ENCODE measurements at places on chromosomes 3 and 15. TPM values are rescaled to one million over a fixed set of nuclear protein-coding genes. Genes with fewer than 3 reads are reported as not detected.

DNA sequence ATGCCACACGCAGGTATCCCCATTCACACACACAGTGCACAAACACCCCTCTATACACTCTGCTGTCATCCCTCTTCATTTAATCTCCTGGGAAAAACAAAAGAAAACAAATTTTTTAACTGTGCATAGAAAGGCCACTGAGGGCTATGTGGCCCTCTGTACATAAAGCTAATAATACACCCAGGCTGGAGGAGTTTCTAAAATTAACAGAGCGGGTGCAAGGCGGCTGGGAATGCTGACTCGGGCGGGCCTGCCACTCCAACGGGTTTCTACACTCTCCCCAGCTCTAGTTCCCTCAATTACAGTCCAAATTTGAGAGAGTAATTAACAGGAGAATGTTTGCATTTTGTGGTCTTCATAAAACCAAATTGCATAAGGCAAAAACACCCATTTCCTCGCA is 23.1 kb downstream of the HCN4 start:
- DNase-seq, result no peak

MRAS gene
- 337 TPM for total RNA-seq

DNA sequence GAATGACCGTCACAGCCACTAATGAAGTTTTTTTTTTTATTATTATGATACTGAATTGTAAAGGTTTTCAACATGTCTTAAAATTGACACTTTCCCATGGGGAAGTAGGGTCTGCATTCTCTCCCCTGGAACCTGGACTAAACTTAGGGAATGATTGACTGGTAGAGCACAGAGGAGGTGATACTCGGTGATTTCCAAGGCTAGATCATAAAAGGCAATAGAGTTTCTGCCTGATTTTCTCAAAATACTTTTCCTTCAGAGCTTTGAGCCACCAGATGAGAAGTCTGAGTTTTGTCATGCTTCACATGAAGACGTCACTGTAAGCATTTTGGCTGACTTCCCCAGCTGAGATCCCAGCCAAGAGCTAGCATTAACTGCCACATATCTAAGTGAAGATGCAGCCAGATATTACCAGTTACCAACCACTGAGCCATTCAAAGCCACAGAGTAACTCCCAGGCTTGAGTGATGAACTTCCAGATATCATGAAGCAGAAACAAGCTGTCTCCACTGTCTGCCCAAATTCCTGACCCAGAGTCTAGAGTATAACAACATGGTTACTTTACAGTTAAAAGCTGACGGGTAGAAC is 105.8 kb downstream of the LSAMP start:
- peak; percentile 28 for DNase-seq

GRCh38 chr15:74584779-74585178 is 30.9 kb upstream of the CLK3 start:
- DNase-seq, result no peak

DNA sequence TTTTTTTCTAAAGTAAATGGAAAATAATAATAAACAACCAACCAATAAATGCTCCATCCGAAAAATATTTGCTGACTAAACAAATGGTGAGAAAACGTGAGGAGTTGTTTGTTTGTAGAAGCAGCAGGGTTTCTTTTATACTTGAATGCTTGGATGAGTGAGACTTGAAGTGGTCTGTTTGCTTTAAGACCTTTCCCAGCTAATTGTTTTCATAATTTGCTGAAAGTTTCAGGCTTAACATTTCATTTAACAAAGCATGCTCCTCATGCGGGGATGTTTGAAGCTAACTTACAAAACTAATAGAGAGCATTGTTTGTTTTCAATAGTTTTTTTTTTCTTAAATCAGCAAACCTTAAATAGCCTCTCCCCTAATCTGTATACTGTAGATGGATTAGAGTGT is 484.6 kb downstream of the ROBO2 start:
- DNase-seq, result no peak

- DNase-seq, result no peak
Observed at GRCh38 chr3:114355653-114356052, 61.8 kb downstream of the TIGIT start.

DNA sequence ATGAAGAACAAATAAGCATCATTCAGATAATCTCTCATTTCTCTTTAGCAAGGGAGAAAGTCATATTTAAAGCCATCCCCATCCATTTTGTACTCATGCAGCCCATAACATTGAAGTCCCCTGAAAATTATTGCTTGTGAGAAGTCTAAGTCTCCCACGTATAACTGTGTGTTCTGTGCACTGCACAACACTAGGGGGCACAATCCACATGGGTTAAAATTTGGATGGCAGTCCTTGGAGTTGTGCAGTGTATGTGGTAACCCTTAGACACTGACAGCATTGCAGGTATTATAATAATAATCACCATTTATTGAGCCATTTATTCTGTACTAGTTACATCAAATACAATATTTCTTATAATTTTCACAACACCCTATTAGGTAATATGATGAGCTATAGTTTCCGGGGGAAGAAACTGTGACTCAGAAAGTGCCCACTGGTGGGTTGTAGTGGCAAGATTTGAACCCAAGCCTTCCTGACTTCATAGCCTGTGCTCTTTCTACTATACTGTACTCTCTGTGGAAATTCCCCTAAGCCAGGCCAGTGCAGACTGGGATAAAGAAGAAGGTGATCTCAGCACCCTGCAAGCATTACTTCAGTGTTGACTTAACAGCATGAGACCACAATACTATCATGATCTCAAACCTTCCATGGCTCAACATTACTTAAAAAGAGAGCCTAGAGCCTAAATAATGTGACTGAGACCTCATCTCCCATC is 15.7 kb downstream of the KCNAB1 start:
- no peak for DNase-seq

GRCh38 chr3:31086148-31086547 is 191.7 kb upstream of the GADL1 start:
- no peak for DNase-seq

DNA sequence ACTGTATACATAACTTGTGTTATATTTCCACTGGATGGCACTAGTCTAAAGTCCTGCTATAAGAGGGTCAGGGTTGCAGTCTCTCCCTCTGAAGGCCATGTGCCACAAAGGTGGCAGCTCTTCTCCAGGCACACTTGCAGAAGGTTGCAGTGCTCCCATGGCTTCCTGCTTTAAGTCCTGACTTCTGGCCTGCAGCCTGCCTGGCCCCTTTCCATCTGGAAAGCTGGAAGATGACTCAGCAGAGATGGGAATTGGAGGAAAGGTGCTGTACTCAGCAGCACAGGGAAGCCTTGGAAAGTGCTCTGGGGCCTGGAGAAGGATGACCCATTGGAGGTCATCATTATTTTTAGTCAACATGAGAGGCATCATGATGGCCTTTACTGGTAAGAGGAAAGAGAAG is 40.9 kb upstream of the MRPL3 start:
- peak; percentile 95 for DNase-seq

- no peak for DNase-seq
Observed at GRCh38 chr3:116340680-116341216, 104.5 kb downstream of the LSAMP start.

NR1I2 gene
- total RNA-seq, result 0.32 TPM

SOX14 gene
- total RNA-seq, result not detected

NGRN gene
- 129 TPM for total RNA-seq

DNA sequence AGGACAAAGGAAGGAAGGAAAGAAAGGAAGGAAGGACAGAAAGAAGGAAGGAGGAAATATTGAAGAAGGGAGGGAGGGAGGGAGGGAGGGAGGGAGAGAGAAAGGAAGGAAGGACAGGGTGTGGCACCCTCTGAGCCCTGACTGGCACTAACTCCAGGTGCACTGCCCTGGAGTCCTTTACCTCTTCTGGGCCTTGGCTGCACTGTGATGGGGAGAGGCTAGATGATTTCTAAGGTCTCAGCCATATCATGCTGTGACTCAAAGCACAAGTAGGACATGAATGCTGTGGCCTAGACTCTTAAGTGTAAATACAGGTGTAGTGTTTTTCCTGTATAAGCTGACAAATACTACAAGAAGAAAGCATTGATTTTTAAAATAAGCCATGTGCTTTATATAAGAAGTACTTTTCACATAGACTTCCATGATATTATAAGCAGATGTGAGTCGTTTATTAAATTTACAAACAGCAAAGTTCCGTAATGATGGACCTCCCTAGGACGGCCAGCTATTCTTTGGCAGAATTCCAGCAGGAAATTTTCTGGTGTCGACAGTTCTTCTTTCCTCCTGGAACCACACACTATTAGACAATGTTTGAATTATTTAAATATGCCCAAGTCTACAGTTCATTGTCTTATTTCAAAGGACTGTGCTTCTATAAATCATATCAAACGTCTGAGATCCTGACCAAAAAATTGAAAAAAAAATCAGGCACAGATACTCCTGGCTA is 213.8 kb upstream of the C2CD4B start:
- no peak for DNase-seq

GRCh38 chr3:180973543-180973942 is 16.0 kb downstream of the DNAJC19 start:
- DNase-seq, result no peak

GRCh38 chr3:161395115-161396012 is 24.0 kb upstream of the SPTSSB start:
- no peak for DNase-seq

NANOGP8 gene
- not detected for total RNA-seq

PAK6 gene
- total RNA-seq, result 18.2 TPM

GRCh38 chr15:62781081-62781497 is 261.5 kb upstream of the TPM1 start:
- DNase-seq, result no peak

DNA sequence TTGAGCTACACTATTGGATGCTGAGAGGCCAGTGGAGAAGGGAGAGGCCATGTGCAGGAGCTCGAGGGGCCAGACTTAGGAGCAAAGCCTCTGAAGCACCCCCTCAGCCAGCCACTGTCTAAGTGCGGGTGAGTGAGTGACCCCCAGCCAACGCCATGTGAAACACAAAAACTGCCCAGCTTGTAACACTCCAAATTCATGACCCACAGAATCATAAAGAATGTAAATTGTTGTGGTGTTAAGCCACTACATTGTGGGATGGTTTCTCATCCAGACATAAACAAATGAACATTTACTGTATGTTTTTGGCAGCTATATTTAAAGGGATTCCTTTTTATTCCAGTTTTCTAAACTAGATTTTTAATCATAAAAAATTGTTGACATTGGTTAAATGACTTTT is 27.2 kb upstream of the TMEM158 start:
- DNase-seq, result no peak

MAP1A gene
- 20.9 TPM for total RNA-seq

ALG1L2 gene
- 1.2 TPM for total RNA-seq

- DNase-seq, result no peak
Observed at GRCh38 chr3:111691293-111691909, 96.3 kb upstream of the ZBED2 start.

SCAMP5 gene
- 47.2 TPM for total RNA-seq

- no peak for DNase-seq
Observed at GRCh38 chr3:106552351-106553043, 683.7 kb upstream of the CBLB start.

SCG3 gene
- total RNA-seq, result 2.2 TPM

PLCH1 gene
- total RNA-seq, result not detected

DNA sequence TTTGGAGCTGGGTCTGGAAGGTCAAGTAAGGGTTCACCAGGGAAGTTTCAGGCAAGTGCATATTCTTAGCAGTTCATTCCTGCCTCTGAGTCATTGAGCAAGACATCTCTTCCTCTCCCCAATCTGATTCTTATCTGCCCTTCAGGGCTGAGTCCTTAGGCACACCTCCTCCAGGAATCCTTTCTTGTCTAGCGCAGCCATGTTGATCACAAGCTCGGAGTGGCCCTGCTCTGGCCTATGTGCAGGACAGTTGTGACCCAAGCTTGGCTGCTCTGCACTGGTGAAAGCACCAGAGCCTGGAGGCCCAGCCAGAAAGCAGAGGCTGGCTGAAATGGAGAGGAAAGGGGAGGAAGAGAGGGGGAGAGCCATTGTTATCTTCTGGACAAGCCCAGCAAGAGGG is 30.9 kb upstream of the MRPS22 start:
- DNase-seq, result no peak

- DNase-seq, result no peak
Observed at GRCh38 chr15:61558172-61559136, 329.4 kb upstream of the RORA start.

- no peak for DNase-seq
Observed at GRCh38 chr3:112848196-112848595, 1.5 kb upstream of the CD200R1L start.

DNA sequence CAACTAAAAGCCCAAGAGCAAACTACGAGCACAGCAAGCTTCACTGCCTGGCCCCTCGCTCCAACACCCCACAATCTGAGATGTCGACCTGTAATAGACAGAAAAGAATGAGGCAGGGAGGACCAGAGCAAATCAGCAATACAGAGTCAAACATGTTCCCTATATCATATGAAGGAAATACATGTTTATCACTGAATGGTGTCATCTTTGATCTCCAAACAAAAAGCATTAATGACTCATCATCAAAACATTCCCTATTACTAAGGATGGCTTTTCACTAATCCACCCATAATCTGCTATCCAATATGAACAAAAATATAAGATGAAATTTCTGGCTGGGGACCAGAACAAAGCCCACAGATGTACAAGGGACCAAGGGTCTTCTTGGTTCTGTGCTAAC is 34.7 kb downstream of the MYO5A start:
- DNase-seq, result no peak

DNA sequence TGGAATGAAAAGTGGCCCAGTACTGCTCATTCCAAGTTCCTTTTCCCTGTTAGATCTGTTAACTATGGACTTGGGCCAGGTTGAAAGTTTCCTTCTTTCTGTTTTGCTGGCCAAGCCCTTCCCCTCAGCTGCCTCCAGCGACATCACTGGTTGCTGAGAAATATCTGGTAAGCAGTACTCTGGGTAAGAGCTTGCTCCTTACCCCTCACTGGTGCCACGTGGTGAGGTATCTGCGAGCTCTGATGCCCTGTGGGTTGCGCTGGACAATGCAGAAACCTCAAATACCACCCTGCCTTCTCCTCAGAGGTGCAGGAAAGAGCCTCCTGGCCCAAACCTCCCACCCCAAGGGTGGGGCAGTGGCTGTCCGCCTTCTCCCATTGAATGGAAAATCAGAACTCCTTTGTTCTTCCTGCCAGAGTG is 42.9 kb upstream of the APH1B start:
- peak; percentile 75 for DNase-seq

DNA sequence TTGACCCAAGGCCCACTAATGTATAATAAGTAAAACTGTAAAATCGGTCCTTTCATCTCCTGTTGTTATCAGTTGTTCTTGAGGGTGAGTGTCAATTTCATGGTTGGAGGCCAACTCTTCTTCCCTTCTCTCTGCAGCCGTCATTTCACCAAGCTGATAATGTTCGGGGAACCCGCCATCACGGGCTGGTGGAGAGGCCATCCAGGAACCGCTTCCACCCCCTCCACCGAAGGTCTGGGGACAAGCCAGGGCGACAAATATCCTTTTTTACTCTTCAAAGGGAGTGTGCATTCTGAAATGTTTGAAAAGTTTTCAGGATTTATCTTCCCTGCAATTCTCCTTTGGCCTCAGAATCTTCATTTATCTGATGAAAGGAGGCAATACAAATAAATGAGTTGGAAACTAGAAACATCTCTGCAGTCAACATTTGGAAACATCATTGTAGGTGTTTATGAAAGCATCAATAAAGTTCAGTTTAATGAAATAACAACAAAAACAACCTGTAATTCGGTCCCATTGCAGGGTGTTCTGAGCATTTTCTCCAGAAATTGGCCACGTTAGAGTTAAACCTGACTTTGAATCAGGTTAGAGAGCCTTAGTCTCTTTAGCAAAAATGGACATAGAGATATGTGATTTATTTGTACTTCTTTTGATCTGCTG is 63.9 kb downstream of the CRTC3 start:
- peak; percentile 44 for DNase-seq
